ENCODE measurements at places on chromosomes 12 and 14.

DNA sequence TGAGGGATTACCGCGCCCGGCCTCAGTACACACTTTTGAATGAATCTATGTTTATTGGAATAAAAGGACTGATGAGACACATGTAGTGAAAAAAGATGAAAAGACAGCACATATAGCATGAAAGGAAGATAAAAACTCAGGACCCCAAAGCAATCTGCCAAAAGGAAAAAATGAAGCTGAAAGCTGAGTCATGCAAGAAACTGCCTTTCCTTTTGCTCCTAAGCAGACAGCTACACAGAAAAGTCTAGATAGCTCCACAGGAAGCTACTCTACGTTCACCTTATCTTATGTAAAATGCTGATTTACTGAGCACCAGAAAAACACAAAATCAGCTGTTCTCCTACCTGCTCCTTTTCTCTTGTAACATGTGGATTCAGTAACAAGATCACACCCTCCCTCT lies 128.4 kb downstream of the NTF3 start:
- DNase-seq, result no peak

DNA sequence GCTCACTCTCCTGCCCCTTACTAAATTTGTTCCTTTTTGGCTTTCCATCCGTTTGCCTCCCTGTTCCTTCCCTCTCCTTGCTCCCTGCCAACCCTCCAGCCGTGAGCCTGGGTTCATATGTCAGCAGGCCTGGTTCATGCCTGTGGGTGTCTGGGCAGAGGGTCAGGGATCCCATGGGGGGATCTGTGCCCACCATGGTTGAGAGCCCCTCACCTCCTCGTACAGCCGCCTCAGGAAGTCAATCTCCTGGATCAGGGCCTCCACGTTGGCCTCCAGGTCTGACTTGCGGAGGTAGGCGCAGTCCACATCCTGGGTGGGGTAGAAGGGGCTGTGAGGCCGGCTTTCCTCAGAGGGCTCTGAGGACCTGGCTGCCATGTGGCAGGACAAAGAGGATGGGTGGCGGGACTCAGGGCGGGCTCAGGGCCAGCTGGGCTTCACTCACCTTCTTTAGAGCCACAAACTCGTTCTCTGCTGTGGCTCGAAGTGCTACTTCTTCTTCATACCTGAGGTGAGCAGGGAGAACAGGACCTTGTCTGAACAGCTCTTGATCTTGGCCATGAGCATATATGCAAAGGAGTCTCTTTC lies 3.6 kb downstream of the KRT83 start:
- DNase-seq, result no peak

DNA sequence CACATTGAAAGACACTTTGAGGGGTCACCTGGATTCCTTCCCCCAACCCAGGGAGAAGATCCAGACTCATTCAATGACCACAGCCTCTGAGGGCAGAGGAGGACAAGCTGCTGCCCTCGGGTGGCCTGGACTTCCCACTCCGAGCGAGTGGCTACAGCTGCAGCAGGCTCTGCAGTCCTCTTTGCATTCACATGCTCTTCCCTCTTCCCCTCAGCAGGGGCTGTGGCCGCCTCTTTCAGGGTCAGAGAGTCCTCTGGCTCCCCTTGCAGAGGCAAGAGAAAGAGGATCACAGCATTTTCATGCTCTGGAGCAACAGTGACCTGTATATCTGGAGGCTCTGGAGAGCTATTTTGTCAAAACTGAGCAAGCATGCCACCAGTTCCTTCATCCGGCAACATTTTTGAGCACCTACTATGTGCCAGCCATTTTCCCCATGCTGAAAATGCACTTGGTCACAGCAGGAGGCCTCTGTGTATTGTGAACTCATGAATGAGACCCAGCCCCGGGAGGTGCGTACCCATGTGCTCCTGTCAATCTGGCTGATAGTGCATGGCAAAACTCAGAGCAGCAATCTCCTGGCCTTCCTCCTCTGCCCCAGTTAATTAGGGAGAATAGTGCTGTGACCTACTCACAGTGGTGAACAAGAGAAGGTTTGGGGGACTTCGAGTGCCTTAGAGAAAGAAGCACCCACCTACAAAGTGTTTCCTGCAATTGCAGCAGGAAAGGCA lies 42.9 kb upstream of the KCNA5 start:
- no peak for DNase-seq

DNA sequence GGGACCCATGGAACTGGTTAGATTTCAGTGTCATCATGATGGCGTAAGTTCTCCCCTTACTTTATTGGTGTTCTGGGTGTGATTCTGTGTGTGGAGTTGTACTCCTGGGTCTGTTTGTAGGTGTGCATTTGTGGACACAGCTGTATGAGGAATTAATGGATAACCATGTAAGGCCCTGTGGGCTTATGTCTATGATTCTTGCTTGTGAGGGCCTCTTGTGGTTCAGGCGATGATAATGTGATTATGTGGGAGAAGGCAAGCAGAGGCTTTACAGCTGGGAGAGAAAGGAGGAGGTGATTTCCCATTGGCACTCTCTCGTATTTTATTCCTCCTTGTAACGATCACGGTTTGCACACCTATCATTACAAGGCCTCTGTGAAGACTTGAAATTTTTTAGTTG lies 96.1 kb downstream of the SCN8A start:
- DNase-seq, result no peak

GRCh38 chr12:109464642-109465351 lies 12.3 kb downstream of the KCTD10 start:
- no peak for DNase-seq

DNA sequence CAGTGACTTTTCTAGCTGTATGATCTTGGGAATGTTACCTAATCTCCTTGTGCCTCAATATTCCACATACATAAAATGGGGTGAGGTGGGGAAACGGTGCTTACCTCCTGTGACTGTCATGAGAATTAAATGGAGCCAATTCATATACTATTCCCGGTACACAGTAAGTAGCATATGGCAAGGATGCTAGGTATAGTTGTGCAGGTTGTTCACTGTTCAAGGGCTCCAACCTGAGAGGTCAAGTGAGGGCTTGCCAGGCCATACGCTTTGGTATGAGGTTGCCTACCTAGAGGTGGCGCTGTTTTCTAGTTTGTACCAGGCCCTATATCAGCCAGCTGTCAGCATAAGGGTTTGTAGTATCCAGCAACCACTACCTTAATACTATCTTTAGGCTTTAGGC lies 3.6 kb upstream of the BATF start:
- DNase-seq, result peak; percentile 41

DNA sequence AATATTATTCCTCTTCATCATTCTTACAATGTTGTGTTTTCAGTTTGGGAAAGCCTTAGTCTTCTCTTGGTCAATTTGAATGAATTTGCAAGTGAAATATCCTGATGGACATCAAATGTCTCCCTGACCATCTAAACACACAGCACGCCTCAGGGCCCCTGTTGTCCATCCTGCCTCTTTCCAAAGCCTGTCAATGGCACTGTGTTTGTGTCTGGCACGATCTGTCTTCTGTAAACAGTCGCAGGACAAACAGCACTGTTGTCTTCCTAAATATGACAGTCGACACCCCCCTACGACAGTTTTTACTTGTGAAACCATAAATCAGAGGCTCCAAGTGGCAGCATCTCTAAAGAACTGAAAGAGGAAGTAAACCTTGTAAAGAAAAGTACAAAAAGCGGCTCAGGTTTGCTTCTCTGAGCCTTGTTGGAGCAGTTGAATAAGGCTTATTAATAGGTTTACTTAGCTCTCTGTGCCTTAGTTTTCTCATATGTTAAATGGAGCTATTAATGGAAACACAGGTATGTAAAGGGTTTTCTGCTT lies 285.8 kb downstream of the NRXN3 start:
- no peak for DNase-seq

Data from activated CD4-positive, alpha-beta T cell treated with anti-CD3 and anti-CD28 coated beads, Interleukin-2, amount 10 ng/mL, durations not matched to agents 7 days and 5 days (primary cell).